ENCODE measurements at places on chromosomes 7 and 10.

- DNase-seq: no peak
These were observed 141.3 kb downstream of the SKAP2 start for GRCh38 chr7:26723129-26723528.

- peak; percentile 50 for DNase-seq
These were observed at the start of gene GOLGA7B for GRCh38 chr10:97849687-97850402. TSS of gene GOLGA7B (plus strand) at chr10:97849843. CDS start at chr10:97850304, 461 bp downstream.

- DNase-seq: no peak
These were observed 30.8 kb downstream of the STRIP2 start for GRCh38 chr7:129465080-129465479.

DNA sequence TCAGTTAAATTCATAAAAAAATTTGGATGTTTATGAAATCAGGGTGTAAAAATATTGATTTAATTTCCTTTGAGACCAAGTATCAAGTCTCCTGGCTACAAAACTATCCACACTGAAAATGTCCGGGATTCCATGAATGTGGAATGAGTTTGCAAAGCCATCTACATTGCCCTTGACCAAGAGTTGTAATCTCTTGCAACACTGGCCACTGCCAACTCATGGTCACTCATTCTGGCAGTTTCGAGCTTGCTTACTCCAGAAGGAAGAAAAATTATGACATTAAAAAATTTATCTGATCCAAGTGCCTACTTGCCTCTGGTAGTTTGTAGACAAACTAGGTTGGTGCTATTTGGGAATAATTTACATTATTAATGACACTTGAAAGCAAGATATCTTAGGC, 84.2 kb downstream of the NPY start:
- no peak for DNase-seq

DNA sequence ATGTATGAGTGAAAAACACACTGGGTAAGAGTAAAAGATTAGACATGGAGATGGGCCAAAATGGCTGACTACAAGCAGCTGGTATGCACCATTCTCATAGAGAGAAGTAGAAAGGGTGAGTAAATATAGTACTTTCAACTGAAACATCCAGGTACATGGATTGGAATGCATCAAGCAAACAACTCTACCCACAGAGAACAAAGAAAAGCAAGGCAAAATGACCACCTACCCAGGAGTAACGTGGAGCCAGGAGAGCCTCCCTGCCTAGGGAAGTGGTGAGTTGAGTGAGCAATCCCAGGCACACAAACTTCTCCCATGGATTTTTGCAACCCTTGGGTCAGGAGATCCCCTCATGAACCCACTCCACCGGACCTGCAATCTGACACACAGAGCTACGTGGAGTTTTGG, 212.8 kb downstream of the PTN start:
- no peak for DNase-seq

DNA sequence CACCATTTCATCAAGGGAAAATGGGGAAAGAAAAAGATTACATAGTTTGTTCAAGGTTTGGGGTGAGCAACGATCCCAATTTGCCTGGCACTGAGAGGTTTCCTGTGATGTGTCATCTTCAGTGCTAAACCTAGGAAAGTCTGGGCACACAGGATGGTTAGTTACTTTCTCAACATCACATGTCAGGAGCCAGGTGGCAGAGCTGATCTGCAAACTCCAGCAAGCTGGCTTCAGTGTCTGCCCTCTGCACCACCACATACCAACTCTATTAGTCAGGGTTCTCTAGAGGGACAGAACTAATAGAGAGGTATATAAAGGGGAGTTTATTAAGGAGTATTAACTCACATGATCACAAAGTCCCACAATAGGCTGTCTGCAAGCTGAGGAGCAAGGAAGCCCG, 11.3 kb downstream of the ADAM12 start:
- no peak for DNase-seq

- no peak for DNase-seq
These were observed 118.8 kb upstream of the INHBA start for GRCh38 chr7:41821521-41822213.

- no peak for DNase-seq
These were observed 191.5 kb downstream of the REEP3 start for GRCh38 chr10:63712717-63713115.

DNA sequence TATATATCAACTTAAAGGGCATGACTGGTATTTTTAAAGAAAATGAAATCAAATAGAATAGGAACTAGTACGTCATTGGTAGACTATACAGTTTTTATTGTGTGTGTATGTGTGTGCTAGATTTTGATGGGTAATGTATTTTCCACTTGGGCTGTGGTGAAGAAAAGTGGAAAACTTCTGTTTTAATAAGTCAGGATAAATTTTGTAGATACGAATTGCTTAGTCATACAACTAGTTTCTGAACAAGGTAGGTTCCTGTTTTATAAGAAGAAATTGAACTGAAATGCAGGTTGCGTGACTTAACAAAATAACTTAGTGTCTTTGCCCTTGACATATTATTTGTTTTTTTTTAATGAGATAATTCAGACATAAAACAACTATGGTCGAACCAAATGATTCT, 24.3 kb downstream of the UBN2 start:
- no peak for DNase-seq

DNA sequence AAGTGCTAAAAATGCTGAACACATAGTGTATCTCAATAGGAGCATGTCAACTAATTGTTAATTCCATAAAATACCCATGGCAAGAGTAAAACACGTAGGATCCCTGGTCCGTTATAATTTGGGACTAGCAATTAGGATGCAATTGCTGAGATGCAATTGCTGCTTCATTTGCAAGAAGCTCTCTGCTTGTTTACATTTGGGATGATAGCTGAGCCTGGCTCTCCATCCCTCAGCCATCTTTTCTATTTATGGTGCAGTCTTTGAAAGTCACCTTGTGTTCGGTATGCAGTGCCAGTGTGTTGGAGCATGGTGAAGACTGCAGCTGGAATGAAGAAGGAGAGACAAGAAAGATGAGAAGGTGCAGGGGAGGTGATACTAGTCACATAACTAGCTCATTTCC, 191.3 kb downstream of the SNX10 start:
- DNase-seq: no peak

DNA sequence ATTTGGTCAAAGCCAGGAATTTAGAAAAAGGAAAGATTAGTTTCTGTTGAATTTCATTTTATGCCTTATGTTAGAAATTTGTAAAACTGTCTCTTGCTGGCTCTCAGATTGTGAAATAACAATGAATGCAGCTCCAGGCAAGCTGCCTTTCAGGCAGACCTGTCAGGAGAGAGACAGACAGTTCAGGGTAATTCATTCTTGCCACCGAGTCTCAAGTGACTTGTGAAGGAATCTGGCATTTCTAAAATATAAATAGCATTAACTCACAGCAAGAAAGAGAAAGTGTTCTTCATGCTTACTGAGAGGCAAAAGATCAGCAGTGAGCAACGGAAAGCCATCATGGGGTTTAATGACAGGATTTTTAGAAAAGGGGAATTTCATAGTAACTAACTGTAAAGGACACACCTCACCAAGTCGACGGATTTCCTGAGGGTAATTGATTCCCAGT, 442.3 kb upstream of the AKR1E2 start:
- no peak for DNase-seq

GRCh38 chr10:1267568-1267967, 211.4 kb downstream of the WDR37 start:
- no peak for DNase-seq

DNA sequence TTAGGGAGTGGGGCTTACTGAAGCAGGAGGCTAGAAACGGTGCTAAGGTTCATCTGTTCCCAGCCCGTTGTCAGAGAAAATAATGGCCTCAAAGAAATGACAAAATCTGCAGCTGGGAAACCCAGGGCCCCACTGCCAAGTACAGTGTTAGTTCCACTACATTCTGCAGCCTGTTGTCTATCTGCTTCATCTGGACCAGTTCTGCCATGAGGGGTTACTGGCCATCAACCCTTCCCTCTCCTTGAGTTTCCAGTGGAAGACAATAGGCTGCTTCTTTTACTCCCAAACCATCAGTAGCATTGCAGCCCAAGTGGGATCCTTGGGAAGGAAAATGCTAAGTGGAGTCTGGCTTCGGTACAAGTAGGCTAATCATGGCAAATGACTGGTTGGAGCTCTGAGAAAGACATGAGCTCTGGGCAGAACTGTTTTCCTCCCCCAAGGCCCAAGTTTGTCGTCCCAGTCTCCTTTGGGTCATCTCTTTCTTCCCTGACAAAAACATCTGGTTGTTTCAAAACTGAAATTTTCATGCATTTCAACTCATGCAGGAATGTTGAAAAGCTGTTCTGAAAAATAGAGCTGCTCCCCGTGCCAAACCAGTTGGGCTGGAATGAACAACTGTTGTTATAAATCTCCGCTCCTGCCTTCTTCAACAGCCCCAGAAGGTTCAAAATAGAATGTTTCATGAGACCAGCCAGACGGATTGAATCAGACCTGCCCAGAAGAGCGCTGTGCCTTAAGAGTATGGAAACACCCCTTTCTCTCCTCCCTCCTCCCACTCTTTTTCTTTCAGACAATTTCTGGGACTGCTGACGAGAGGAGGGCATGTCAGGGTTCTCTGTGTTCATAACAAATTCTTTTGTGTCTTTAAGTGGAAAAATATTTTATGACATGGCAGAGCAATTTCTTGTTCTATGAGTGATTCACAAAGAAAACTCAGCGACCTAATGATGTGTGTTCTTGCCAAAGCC, 116.6 kb downstream of the RAB18 start:
- no peak for DNase-seq

- DNase-seq: no peak
These were observed 184.5 kb upstream of the SHH start for GRCh38 chr7:155996718-155997280.

DNA sequence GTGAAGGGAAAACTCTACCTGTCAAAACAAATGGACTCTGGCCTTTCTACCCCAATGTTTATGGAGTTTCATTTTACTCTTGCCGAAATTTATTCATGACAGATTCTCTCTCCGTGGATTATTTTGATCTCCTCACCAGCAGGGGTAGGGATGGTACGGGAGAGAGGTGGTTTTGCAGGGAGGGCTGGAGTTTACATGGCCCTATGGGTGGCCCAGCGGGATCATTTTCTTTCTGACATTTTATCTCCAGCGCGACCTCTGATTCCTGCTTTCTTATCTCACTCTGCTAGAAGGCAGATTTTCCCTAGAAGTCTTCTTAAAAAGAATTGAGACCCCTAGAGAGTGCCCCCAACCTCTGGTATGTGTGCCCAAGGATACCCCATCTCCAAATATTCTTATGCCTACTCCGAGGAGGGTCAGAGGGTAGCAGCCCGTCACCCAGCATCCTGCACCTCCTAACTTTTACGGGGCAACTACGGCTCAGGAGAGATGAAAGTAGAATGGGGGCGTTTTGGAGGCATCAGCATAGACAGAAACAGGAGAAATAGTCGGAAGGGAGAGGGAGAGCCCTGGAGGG, 10.1 kb upstream of the GATA3 start:
- DNase-seq: no peak

- DNase-seq: no peak
These were observed 15.3 kb downstream of the RASGEF1A start for GRCh38 chr10:43251419-43252165.

DNA sequence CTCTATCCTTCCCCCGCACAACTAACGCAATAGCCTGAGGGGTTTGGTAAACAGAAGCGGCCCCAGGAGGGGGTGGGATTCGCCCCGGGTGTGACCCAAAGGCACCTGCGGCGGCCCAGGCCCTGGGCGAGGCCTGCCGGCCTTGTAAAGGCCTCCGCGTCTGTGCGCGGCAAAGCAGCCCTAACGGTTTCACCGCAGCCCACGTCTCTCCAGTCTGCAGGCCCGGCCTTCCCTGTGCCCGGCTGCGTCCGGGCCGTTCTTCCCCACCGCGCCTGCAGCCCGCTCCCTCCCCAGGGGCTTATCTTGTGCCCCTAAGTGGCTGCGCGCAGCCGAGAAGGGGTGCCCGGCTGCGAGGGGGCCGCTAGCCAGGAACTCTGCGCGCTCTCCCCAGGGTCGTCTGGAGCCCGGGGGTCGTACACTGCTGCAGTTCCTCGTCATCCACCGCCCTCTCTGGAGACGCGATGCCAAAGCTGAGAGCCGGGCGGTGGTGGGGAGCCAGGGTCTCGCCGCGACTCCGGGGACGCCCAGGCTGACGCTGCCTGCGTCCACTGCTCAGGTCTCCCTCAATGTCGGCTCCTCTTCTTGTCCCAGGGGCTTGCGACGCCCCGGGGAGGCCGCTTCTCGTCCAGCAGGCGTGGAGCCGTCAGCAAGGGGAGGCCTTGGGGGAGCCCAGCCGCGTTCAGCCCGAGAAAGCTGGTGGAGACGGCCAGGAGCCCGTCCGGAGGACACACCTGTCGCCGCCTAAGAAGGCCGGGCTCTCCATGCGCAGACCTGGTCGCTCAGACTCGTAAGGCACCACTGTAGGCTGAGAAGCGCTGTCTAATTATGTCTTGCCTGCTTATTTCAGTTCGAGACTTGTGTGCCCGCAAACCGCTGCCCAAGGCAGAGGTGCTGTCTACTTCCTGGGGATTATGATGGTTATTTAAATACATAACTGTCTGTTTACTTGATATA, 132.3 kb downstream of the SPAG6 start:
- DNase-seq: no peak

All from activated CD4-positive, alpha-beta T cell treated with anti-CD3 and anti-CD28 coated beads, Interleukin-10, Interleukin-2, amounts not matched to agents 100 ng/mL and 50 ng/mL, durations not matched to agents 16 hours and 8 hours (primary cell).